Right lobe of liver (tissue), 6 donors: ENCODE measurements at places on chromosomes 1 and 21.

DNA sequence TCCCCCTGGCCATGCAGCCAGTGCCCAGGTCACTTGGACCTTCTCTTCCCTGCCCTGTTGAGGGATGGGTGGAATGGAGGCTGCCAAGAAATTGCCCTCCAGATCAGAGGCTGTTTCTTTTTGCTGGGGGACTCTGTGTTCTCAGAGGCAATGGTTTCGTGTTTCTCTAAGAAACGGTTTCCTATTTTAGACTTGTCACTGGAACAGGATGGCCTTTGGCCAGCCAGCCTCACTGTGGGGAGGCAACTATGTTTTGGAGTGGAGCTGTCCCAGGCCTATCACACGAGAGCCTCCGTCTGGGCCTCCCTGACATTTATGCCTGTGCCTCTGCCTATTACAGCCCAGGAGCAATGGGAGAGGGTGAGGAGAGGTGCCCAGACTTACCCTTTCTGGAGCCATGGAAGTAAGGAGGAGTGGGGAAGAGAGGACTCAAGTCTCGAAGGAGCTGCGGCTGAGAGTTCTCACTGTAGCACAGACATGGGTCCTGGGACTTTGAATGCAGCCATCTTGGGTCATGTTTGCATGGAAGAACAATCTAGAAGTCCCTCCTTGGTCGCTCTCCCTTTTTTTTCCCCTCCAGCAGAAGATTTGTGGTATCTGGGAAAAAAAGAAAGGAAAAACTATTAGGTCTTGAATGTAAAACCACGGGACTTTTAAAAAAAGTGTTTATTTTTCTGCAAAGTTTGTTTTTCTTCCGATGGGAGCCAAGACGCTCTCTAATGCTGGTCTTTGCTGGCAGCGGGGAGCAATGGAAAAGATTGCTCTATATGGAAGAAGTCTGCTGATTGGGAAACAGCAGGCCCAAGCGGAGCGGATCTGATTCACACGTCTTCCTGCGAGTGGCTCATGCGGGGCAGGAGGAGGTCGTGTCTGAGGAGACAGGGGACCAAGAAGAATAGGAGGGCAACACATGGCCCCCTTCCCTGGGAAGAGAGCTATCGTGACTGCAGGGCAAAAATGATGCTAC is 219.2 kb downstream of the FOXD2 start:
- H3K4me1 ChIP-seq: no peaks in the 10 kb centered on the region
- no peak for DNase-seq
- no peak overlapping the region for H3K4me3 ChIP-seq
- peak overlapping the region; percentile 26 for H3K27ac ChIP-seq
- no peaks in the 10 kb centered on the region for H3K27me3 ChIP-seq

GRCh38 chr1:52603630-52604029 is 1.5 kb downstream of the GPX7 start:
- H3K4me1 ChIP-seq: peaks cover 4% of the 10 kb centered on the region
- H3K4me3 ChIP-seq: no peak overlapping the region
- DNase-seq: no peak
- no peaks in the 10 kb centered on the region for H3K27me3 ChIP-seq
- no peak overlapping the region for H3K27ac ChIP-seq

DNA sequence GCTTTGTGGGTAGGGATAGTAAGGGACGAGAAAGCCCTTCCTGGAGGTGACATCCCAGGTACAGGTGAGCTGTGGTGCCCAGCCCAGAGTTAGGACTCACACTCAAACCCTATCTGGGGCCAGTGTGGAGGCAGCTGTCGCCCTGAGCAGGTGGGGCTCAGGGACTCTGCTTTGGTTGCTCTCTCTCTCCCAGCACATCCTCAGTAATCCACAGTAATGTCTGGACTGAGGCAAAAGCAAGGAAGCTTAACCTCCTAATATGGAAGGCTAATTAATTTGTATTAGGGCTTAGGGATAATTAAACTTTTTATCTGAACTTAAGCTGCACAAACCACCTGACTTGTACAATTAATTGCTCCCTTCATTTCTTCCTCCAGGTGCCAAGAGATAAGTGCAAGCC is 38.2 kb downstream of the DDX20 start:
- no peak overlapping the region for H3K4me3 ChIP-seq
- DNase-seq: no peak
- no peaks in the 10 kb centered on the region for H3K4me1 ChIP-seq
- H3K36me3 ChIP-seq: no peaks in the 10 kb centered on the region
- no peak overlapping the region for H3K27ac ChIP-seq

DNA sequence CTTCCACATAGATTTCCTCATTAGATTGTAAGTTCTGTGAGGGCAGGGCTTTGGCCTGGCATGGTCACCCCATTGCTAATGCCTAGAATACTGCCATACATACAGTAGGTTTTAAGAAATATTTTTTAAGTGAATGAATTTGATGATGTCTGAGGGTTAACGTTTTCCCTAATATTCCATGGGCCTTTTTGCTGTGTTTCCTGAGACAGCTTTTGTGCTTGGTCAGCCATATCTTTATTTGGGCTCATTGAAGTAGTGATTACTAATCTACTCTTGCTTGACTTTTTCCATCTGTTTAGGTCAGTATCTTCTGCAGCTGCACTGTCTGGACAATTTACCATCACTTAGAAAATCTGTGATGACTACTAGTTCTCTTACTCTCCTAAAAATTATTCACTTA is 3.5 kb downstream of the CDC42 start:
- no peak for DNase-seq
- no peak overlapping the region for H3K27ac ChIP-seq
- H3K27me3 ChIP-seq: no peaks in the 10 kb centered on the region
- H3K36me3 ChIP-seq: no peaks in the 10 kb centered on the region
- H3K4me3 ChIP-seq: no peak overlapping the region

GRCh38 chr1:183101841-183102276 is 78.6 kb downstream of the LAMC1 start:
- DNase-seq: no peak
- no peaks in the 10 kb centered on the region for H3K27me3 ChIP-seq
- no peaks in the 10 kb centered on the region for H3K36me3 ChIP-seq
- H3K4me3 ChIP-seq: no peak overlapping the region

DNA sequence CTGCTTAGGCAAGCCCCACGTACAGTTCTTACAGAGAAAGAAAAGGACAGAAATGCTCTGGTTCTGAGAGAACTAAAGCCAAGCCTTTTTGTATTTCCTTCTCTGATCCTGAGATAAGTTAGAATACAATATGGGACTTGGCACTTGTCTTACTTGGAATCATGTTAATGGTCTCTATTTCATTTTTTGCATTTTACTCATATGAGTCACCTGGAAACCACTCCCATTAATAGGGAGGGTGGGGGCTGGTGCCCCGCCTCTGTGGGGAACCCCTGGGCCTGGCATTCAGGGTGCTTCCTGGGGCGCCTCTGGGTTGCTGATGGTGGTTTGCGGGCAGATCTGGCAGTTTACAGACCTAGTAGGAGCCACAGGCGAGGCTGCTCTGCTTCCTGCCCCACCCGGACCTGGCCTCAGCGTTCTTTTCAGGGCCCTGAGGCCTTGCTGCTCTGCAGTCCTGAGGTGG is 26.7 kb downstream of the TSPAN2 start:
- no peak for DNase-seq
- no peaks in the 10 kb centered on the region for H3K4me1 ChIP-seq
- no peak overlapping the region for H3K27ac ChIP-seq
- H3K27me3 ChIP-seq: no peaks in the 10 kb centered on the region
- no peaks in the 10 kb centered on the region for H3K36me3 ChIP-seq

- H3K27me3 ChIP-seq: no peaks in the 10 kb centered on the region
- no peak overlapping the region for H3K27ac ChIP-seq
- no peak for DNase-seq
Observed at GRCh38 chr21:45031571-45032191, 42.7 kb upstream of the ADARB1 start.

GRCh38 chr1:192573499-192573898 is 2.1 kb upstream of the RGS1 start:
- no peak overlapping the region for H3K27ac ChIP-seq
- DNase-seq: no peak
- H3K27me3 ChIP-seq: no peaks in the 10 kb centered on the region

GRCh38 chr1:84433258-84434080 is 35.2 kb downstream of the DNASE2B start:
- H3K4me3 ChIP-seq: no peak overlapping the region
- H3K27me3 ChIP-seq: no peaks in the 10 kb centered on the region
- peak; percentile 31 for DNase-seq
- no peaks in the 10 kb centered on the region for H3K4me1 ChIP-seq

DNA sequence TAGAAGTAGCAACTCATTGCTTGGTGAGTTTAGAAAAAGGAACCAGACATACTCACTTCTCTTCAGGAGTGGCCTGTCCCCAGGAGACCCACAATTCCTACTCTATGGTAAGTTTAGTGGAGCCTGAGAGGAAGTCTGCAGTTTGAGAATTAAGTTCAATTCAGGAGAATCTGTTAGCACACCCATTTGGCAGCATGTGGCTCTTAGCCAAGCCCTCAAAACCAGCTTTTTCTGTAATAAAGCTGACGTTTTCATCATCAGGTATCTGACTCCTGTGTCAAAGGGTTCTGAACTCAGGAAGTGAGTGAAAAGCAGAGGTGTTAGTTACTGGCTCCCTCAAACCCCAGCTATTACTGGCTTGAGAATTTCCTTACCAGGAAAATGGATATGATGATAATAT is 20.4 kb upstream of the RGS16 start:
- H3K4me1 ChIP-seq: no peaks in the 10 kb centered on the region
- H3K4me3 ChIP-seq: no peak overlapping the region
- H3K27ac ChIP-seq: no peak overlapping the region
- H3K36me3 ChIP-seq: no peaks in the 10 kb centered on the region

DNA sequence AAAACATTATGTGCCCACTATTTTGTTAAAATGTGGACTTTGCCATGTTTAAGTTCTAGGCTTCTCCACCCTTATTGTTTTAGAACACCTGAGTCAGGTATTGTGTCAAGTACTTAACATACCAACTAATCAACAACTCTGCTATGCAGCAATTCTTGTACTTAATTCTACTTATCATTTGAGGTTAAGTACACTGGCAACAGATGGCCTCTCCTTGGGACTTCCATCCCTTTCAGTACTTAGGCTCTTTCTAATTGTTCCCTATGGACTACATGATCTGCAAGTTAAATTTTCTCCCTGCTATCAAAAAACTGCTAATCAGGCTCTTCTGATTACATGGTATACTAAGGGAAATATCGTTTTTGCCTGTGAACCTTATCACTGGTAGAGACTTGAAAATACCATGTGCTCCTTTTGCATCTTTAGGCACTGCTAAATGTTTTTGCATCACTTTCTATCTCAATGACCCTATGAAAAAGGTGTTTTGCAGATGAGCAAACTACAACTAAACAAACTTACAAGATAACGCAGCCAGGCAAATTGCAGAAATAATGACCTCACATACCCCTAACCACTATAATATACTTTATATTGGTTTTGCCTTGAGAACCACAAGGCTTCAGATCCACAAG is 18.9 kb downstream of the SFPQ start:
- DNase-seq: no peak
- no peaks in the 10 kb centered on the region for H3K27me3 ChIP-seq
- H3K4me3 ChIP-seq: no peak overlapping the region
- peaks cover 41% of the 10 kb centered on the region for H3K4me1 ChIP-seq

DNA sequence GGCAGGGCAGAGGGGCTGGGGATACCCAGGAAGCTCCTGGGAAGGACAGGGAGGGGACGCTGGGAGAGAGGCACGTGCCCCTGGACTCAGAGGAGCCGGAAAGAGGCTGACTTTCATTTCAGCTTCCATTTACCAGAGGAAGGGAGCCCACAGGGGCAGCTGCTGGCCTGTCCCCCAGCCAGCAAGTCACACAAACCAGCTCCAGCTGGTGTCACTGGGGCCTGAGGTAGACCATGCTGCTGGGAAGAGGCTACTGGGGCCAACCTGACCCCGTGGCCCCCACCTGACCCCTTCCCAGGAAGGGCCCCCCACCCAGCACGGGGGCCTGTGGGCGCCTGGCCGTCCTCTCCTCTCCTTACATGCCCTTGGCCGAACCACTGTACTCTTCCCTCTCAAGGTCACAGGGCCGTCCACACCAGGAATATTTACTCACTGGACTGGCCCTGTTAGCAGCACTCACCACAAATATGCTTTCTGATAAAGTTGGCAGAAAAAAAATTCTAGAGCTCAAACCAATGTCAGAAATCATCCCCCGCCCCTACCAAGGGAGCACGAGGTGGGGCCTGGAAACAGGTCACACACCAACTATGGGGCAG is 110.5 kb downstream of the CASZ1 start:
- no peaks in the 10 kb centered on the region for H3K36me3 ChIP-seq
- DNase-seq: peak; percentile 76
- no peaks in the 10 kb centered on the region for H3K27me3 ChIP-seq

- H3K36me3 ChIP-seq: no peaks in the 10 kb centered on the region
- H3K4me3 ChIP-seq: no peak overlapping the region
- no peaks in the 10 kb centered on the region for H3K27me3 ChIP-seq
- H3K27ac ChIP-seq: no peak overlapping the region
- H3K4me1 ChIP-seq: no peaks in the 10 kb centered on the region
Observed at GRCh38 chr1:169456029-169456428, 28.8 kb upstream of the CCDC181 start.

DNA sequence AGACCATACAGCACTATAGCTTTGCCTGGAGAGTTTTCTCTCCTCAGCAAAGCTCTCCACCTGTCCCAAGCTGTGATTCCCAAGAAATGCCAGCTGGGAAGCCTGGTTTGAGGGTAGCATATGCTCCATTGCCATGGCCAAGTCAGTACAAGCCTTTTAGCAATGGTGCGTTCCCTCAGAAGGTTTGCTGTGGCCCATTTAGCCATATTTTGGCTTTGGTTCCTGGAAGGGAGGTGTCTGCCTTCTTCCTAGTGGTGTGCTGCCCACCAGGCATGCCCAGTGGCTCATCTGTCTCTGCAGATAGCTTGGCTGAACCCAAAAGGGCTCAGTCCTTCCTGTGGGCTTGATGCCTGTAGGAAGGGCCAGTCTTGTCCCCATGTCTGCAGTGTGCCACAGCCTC is 32.4 kb downstream of the GALNT2 start:
- H3K27me3 ChIP-seq: no peaks in the 10 kb centered on the region
- no peak overlapping the region for H3K4me3 ChIP-seq
- H3K27ac ChIP-seq: no peak overlapping the region
- peaks cover 13% of the 10 kb centered on the region for H3K4me1 ChIP-seq
- DNase-seq: no peak

- no peaks in the 10 kb centered on the region for H3K36me3 ChIP-seq
- H3K4me3 ChIP-seq: no peak overlapping the region
- H3K27me3 ChIP-seq: no peaks in the 10 kb centered on the region
- H3K27ac ChIP-seq: no peak overlapping the region
- no peaks in the 10 kb centered on the region for H3K4me1 ChIP-seq
- DNase-seq: no peak
Observed at GRCh38 chr21:23131177-23131576, 2133.0 kb downstream of the NCAM2 start.

DNA sequence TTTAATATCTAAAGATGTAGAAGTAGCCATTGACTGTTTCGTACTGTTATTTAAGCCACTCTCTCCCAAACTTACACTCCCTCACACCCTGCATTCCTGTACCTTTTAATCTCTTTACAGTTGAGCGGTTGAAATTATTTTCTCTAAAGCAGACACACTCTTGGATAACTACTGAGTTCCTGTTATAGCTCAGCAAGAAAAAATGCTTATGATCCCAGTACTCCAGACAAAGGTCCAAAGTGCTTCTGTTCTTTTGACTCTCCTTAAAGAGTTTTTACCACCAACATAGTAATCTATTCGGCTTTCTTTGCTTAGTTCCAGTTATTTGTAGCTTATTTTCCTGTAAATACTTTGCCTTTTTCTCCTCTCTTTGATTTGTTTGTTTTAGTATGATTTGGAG is 100.1 kb downstream of the ATF6 start:
- no peaks in the 10 kb centered on the region for H3K36me3 ChIP-seq
- no peak overlapping the region for H3K4me3 ChIP-seq
- H3K4me1 ChIP-seq: no peaks in the 10 kb centered on the region
- H3K27me3 ChIP-seq: no peaks in the 10 kb centered on the region
- DNase-seq: no peak
- H3K27ac ChIP-seq: no peak overlapping the region

- no peaks in the 10 kb centered on the region for H3K27me3 ChIP-seq
- H3K27ac ChIP-seq: no peak overlapping the region
- no peak for DNase-seq
- peaks cover 6% of the 10 kb centered on the region for H3K36me3 ChIP-seq
- no peaks in the 10 kb centered on the region for H3K4me1 ChIP-seq
Observed at GRCh38 chr1:224411766-224412165, 22.8 kb downstream of the WDR26 start.
